ENCODE measurements at places on chromosomes 5 and 9.

DNA sequence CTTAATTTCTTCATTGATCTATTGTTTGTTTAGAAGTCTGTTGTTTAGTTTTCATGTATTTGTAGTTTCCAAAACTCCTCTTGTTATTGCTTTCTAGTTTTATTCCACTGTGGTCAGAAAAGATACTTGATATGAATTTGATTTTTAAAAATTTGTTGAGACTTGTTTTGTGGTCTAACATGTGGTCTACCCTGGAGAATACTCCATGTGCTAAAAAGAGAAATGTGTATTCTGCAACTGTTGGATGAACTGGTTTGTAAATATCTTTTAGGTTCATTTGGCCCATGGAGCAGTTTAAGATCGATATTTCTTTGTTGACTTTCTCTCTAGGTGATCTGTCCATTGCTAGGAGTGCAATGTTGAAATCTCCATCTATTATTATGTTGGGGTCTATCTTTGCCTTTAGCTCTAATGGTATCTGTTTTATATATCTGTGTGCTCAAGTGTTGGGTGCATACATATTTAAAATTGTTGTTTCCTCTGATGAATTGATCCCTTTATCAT is 150.6 kb upstream of the ATP10B start:
- no peak for DNase-seq

DNA sequence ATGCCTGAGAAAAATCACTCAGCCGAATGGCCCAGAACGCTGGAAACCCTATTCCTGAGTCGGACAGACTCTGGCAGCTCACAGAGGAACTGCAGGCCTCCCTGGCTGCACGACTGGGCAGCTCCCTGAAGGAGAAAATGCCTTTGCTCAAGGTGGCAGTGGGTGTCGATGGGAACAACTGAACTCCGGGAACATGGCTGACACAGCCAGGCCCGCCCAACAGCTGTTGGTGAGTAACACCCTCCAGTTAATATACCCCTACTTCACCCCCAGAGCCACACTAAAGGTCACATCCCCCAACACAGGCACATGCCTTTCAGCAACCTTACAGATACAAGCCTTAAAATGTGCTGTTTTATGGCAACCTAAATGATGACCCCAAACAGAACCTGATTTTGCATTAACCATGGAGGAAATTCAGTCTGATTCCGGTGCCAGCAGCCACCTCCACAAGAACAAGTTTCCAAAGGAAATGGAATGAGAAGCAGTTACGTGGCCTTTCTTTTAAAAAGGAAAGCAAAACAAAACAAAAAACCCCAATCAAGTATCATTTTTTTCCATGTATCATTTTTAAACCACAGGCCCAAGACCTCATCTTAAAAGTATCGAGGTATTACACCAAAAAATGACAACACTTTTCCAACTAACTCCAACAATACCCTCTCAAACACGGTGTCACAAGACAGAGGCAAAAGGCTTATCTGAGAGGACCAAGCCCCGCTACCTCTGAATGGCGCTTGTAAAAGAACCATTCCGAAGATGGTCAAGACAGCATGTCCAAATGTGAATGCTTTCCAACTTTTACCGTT is 3.1 kb downstream of the KLF9 start:
- no peak for DNase-seq

- no peak for DNase-seq
These were observed 9.9 kb upstream of the PFDN1 start for GRCh38 chr5:140312791-140313189.

DNA sequence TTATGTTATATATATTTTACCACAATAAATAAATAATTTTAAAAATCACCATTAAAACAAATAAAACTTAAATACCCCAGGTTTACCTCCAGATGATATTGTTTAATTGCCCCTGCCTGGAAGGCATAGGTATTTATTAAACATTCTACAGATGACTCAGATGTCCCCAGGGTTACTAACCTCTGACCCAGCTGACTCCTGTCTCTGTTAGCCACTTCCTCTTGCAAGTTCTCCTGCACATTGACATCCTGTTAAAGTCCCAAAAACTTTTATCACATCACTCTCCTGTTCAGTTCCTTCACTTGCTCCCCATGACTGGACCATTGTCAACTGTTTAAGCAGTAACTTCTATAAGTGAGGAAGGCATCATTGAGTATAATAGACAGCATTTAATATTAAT is 37.0 kb upstream of the RAB3C start:
- no peak for DNase-seq

DNA sequence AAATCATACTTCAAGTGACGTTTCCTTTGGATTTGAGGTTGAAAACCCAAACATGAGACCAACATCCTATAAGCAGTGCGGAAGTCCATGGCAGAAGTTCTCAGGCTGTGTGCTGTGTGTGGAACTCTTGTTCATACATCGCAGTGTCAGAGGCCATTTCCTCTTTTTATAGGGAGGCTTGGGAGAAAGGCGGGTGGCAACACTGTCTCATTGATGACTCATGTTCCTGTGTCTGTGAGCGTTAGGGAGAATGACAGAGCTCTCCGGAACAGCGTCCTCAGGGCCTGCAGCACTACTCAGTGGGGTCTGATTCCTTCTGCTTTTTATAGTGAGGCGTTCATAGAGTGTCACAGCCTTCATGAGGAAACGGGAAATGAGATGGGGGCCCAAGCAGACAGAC is 98.8 kb upstream of the BASP1 start:
- DNase-seq = no peak

GRCh38 chr9:127078336-127078735 is 44.1 kb downstream of the ANGPTL2 start:
- no peak for DNase-seq

DNA sequence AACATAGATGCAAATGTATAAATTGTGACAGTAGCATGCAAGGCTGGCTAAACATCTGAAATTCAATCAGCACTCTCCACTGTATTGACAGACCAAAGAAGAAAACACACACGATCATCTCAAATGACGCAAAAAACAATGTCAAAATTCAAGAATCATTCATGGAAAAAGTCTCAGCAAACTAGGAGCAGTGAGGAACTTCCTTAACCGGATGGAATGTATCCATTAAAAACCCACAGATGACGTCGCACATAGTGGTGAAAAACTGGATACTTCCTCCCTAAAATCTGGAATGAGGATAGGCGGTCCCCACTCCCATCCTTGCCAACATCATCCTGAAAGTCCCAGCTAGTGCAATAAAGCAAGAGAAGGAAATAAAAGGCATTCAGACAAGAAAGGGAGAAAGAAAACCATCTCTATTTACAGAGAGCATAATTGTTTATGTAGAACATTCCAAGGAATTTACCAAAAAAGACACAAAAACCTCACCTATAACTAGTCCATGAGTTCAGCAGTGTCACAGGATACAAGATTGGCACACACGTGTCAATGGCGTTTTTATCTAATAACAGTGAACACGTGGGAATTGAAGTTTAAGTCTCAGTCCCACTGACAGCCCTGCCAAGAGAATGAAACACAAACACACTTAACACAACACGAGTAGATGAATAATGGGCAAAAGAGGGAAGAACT is 14.1 kb upstream of the CEP72 start:
- DNase-seq = no peak

- DNase-seq = peak; percentile 66
These were observed at the start of gene SPATA6L for GRCh38 chr9:4666042-4666699. SPATA6L (minus strand) TSS chr9:4666480; CDS start chr9:4666250, 230 bp downstream.

DNA sequence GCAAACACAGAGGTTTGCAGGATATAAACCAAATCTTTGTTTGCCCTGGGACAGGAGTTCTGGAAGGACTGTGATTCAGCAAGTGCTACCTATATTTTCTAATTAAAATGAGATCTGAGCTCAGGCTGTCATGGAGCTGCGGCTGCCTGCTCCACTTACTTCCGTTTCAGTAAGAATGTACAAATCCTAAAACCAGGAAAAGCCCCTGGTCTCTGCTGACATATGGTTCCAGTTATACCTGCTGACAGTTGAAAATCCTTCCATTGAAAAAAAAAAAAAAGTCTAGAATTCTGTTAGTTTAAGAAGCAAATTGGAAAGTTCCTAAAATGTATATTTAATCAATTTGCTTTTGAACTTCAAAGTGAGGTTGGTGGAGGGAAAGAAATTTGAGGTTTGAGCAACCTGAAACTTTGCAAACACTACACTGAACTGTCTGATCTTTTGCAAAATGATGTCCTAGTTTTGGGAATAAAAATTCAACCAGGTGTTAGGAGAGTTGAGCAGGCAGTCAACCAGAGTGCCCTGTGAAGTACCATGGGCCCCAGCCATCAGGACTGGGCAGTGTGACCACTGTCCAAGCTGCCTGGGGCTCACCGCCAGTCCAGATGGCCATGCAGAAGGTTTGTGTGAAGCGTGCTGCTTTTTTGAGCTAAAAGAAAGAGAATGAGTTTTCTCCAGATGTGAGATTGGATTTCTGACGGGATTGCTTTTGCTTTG is 50.6 kb downstream of the SHB start:
- DNase-seq = no peak

DNA sequence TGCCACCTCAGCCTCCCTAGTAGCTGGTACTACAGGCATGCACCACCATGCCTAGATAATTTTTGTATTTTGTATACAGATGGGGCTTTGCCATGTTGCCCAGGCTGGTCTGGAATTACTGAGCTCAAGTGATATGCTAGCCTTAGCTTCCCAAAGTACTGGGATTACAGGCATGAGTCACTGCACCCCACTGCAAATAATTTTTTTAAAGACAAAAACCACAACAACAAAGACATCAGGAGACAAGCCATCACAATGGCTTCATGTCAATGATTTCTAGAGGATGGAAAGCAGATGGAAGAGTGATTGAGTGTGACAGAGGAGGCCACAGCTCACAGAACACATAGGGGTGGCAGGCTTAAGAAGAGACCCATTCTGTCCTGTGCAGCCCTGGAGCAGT is 97.9 kb upstream of the PCSK1 start:
- no peak for DNase-seq

DNA sequence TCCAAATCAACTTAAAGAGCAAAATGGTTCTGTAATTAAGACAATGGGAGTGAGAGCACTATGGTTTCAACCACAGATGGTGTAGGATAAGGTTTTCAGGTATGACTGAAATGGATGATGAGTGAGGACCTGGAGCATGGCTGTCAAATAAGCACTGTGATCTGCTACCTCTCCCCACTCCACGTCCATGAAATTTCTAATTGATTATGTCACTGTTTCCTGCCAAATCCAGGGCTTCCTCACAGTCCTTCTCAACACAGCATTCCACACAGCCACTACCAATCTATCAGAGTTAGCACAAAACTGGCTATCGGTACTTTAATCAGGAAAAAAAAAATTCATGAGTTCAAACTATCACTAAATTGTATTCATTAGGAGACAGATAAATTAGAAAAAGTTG is 420.4 kb upstream of the WWC1 start:
- no peak for DNase-seq

DNA sequence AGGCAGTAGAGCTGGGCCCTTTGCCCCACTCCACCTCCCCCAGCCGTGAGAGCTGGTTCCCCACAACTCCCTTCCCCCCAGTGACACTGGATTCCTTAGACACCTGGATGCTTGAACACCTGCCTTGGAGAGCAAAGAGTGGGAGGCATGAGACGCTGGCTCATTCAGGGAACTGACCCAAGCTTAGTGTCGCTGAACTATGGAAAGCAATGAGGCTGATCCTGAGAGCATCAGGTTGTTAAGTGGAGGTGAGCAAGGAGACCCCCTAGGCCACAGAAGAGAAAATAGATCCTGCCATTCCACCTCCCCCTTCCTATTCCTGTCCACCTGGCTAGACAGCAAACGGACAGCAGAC is 2.0 kb downstream of the CCL19 start:
- DNase-seq = no peak

DNA sequence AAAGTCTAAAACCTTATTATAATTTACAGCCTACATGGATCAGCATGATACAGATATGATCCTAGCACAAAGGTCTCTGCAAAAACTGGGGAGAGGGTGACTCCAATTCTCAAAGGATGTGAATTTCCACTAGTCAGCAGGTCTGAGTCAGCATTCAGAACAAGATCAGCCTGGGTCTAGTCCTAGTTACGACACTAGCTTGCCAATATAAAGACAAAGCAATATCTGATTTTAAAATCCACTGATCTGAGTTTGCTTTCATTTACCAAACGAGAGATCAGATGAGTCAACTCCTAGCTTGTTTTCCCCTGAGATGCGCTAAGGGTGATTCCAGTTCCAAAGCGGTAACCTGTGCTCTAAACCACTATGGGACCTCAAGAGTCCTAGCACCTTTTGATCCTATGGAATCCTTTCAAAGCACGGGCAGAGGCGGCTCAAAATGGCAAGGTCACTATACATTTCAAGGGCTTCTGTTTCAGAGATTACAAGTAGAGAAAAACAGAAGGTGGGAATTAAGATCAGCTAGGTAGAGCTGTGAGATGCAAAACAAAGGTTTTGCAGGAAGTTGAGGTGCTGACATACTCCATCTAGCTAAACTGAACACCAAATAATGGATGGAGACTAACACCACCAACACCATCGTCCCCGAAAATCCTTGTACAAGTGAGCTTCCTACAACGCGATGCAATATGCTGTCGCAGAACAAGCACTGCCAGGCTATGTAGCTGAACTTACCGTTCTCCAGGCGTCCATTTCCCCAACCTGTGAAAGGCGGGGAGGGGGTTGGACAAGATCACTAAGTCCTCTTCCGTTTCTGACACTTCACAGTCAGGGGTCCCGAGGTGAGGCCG is 906 bp downstream of the SLC25A51 start:
- DNase-seq = no peak

- no peak for DNase-seq
These were observed 76.9 kb downstream of the CDH12 start for GRCh38 chr5:22776285-22776684.

DNA sequence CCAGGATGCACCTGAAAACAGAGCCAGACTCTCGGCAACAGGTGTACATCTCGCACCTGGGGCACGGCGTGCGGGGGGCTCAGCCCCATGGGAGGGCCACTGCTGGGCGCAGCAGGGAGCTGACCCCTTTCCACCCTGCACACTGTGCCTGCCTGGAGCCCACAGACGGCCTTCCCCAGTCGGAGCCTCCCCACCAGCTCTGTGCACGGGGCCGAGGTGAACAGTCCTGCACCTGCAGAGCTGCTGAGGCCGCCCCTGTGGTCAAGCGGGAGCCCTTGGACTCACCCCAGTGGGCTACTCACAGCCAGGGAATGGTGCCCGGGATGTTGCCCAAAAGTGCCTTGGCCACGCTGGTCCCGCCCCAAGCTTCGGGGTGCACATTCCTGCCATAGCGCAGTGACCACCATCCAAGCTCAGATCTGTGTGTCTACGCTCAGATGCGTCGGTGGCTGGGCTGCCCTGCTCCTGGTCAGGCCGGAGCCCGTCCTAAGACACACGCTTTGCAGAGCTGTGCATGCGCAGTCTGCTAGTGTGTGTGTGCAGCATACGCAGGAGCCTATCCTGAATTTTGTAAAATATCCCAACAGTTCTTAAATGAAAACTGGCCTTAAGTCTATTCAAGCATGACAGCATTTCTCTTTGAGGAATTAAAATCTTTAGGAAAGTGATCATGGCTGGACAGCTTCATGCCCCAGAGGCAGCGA is 8.4 kb upstream of the EXOC3 start:
- peak; percentile 27 for DNase-seq

DNA sequence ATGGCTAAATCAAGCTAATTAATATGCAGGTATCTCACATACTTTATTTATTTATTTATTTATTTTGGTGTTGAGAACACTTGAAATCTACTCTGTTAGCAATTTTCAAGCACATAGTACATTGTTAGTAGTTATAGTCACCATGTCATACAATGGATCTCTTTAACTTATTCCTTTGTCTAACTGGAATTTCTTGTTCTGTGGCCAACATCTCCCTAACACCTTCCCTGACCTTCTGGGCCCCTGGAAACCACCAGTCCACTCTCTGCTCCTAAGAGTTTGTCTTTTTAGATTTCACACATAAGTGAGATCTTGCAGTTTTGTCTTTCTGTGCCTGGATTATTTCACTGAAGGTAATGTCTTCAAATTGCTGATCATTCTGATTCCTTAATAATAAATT is 229.1 kb downstream of the SEMA5A start:
- no peak for DNase-seq

All from endodermal cell (in vitro differentiated cells).